ENCODE measurements at places on chromosomes 3 and 15.
A peak's percentile ranks its signal among the peaks of the same experiment; 100 is the strongest.

DNA sequence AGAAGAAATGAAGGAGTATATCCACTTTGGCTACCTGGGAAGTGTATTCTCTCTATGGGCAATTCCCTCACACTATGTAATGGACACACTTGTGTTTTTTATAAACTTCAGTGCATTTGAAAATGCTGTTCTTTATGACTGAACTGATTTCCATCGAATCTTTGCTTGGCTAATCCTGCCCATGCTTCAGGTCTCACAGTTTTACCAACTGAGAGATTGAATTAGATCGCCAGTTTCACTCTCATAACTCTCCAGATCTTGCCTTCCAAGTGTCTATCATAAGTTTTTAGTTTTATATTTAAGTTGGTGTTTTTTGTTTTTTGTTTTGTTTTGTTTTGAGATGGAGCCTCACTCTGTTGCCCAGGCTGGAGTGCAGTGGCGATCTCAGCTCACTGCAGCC is 73.5 kb upstream of the MBNL1 start:
- no peak for DNase-seq

GRCh38 chr15:31279221-31280045 is 47.2 kb upstream of the KLF13 start:
- DNase-seq, result no peak

DNA sequence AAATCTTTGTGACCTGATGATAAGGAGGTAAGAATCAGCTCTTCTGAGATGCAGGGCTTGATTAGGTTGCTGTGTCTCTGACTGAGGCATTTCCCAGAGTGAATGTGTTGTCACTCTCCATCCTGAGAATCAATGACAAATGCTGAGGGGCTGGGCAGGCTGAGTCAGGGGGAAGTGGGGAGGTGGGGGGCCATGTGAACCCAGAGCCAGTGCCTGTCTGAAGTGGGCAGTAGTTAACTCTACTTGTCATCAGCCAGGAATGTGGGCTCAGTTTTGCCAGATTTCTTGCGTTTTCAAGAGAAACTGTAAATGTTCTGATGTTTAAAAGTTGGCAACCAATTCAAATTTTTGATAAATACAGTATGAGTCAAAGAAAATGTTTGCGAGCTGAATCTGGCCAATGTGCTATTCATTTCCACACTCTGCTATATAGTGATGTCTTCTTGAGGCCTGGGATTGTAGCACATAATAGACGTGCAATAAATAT is 3.1 kb upstream of the BNC1 start:
- no peak for DNase-seq

DNA sequence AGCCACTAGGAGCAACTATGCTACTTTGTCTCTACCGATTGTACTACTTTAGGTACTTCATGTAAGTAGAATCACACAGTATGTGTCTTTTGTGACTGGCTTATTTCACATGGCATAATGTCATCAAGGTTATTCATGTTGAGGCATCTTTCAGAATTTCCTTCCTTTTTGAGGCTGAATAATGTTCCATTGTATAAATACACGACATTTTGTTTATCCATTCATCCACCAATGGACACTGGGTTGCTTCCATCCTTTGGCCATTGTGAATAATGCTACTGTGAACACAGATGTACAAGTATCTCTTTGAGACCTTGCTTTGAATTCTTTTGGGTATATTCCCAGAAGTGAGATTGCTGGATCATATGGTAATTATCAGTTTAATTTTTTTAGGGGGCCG is 29.2 kb downstream of the MYO5A start:
- no peak for DNase-seq

GRCh38 chr3:40800343-40800742 is 275.6 kb downstream of the ZNF621 start:
- DNase-seq, result no peak

- no peak for DNase-seq
These were observed 100.2 kb upstream of the FAM3D start for GRCh38 chr3:58766587-58767282.

- DNase-seq, result peak; percentile 29
These were observed 81.2 kb downstream of the FAM43A start for GRCh38 chr3:194766845-194767244.

- peak; percentile 66 for DNase-seq
These were observed 18.0 kb downstream of the ZNF148 start for GRCh38 chr3:125357032-125357658.

DNA sequence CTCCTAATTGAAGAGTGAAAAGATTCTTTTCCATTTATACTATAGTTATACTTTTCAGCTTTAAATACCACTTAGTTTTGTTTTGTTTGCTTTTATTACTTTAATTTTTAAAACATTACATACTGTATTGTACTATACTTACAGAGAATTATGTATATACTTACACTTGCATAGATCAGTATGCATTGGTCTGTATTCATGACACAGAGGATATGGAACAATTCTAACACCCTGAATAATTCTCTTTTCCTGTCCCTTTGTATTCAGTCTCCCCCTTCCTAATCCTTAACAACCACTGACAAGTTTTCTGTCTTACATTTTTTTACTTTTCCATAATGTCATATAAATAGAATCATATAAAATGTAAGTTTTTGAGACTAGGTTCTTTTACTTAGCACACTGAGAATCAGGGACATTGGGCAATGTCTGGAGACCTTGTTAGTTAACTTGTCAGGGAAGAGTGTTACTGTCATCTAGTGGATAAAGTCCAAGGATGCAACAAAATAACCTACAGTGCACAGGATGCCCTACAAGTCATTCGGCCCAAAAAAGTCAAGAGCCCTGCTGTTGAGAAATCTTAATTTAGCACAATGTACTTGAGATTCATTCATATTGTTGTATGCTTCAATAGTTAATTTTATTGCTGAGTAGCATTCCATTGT is 95.7 kb upstream of the MCTP2 start:
- no peak for DNase-seq

- DNase-seq, result no peak
These were observed 489.8 kb upstream of the GOLIM4 start for GRCh38 chr3:168585544-168585943.

GRCh38 chr15:65939901-65940617 is 70.8 kb downstream of the RAB11A start:
- DNase-seq, result no peak

DNA sequence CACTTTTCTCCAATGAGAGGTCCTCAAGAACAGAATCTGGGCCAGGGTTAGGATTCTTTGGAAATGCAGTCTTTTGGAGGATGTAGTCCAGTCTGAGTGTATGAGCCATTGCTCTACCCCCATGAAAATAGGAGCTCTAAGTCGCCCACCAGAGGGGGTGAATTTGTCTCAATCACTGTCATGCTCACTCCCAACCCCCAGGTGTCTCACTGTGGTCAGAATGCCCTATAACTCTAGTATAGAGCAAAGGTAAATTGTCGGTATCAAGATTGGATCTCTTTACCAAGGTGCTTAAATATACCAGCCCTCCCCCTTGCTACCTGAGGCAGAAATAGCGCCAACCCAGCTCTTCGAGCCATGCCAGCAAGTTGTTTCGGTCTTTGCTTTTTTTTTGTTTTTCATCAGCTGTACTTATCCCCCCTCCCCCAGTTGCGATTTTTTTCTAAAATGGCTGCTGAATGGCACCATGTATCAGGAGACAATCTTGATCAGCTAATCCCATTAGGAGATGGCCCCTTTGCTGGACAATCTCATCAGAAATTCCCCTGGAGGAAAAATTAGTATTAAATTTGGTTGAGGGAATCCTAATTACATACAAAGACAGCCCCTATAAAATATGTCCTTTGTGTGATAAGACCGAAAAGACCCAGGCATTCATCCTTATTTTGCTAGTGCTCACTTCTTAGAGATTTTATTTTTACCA is 130.7 kb downstream of the EBLN2 start:
- no peak for DNase-seq

GRCh38 chr3:46112984-46113383 is 85.7 kb upstream of the XCR1 start:
- DNase-seq, result no peak

DNA sequence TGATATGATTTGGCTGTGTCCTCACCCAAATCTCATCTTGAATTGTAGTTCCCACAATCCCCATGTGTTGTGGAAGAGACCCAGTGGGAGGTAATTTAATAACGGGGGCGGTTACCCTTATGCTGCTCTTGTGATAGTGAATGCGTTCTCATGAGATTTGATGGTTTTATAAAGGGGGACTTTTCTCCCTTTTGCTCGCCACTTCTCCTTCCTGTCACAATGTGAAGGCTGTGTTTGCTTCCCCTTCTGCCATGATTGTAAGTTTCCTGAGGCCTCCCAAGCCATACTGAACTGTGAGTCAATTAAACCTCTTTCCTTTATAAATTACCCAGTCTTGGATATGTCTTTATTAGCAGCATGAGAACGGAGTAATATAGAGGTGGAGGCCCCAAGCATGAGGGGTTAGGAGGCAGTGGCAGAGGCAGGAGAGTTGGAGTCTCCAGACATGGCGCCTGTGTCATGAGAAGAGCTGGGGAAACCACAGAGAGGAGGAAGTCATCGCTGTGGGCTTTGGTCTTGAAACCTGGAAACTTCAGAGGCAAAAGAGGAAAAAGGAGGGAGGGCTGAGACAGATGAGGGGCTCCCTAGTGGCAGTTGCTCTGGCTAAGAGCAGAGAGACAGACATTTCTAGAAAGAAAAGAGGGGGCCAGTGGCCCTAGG is 107.8 kb upstream of the VEPH1 start:
- no peak for DNase-seq

DNA sequence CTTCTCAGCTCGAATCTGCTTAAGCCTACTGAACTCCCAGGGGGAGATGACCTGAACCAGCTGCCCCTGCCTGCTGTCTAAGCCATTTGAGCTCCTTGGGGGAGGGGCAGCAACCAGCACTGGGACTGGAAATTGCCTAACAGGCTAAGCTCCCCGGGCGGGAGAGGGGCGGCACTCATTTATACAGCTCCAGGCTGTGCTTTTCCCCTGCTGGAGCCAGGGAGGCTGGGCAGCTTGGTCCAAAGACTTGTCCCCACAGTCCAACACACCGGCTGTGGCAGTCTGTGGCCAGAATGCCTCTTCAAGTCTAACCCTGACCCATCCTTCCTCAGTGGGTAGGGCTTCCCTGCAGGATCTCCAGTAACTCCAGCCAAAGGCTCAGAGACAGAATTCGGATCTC is 1241.5 kb downstream of the ROBO2 start:
- DNase-seq, result no peak

DNA sequence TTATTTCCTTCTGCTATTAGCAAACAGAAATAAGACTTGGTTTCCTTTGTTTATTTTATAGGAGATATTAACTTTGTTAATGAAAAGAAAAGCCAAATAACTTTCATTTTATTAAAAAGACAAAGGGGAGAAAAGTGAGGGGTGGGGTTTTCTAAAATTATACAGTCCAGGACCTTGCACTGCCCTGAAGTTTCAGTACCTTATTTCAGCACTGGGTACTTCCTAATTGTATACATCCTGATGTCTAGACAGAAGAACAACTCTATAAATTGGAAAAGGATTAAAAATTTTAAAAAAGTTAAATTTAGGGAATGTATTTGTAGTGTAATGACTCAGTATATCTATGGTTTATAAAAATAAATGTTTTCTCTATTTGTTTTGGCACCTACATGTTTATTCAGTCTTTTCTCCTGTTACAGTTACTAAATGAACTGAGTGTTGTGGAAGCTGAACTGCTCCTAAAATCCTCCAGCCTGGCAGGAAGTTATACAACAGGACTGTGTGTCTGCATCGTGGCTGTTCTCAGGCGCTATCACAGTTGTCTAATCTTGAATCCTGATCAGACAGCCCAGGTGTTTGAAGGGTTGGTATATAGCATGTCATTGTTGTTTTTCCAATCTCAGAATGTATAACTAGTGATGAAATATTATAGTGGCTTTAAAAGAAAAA is 27.6 kb upstream of the P2RY13 start:
- no peak for DNase-seq

- no peak for DNase-seq
These were observed 40.5 kb upstream of the CCR4 start for GRCh38 chr3:32910954-32911353.

All from naive B cell (primary cell).